ENCODE measurements at places on chromosomes 2 and 18.

GRCh38 chr18:68438983-68439382 lies 275.9 kb downstream of the TMX3 start:
- no peak for DNase-seq

- DNase-seq, result no peak
Observed at GRCh38 chr2:101432411-101433181, 42.3 kb downstream of the RFX8 start.

DNA sequence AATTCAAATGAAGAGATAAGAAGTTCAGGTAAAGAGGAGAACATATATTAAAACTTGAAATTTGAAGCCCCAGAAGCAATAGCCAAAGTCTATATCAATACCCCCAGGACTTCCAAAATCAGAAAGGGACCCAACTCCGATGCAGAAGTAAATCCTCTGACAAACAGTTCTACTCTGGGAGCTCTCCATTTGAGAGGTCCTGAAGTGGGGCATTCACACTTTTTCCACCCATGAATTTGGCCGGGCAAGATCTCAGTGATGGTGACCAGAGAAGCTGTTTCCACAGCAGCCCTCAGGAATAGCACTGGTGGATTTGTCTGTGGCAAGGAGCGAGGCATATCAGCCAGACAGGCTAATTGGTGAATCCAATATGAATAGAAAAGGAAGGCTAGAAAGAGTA lies 313.6 kb upstream of the MC4R start:
- no peak for DNase-seq

- DNase-seq, result no peak
Observed at GRCh38 chr18:79604913-79605880, 74.4 kb upstream of the CTDP1 start.

DNA sequence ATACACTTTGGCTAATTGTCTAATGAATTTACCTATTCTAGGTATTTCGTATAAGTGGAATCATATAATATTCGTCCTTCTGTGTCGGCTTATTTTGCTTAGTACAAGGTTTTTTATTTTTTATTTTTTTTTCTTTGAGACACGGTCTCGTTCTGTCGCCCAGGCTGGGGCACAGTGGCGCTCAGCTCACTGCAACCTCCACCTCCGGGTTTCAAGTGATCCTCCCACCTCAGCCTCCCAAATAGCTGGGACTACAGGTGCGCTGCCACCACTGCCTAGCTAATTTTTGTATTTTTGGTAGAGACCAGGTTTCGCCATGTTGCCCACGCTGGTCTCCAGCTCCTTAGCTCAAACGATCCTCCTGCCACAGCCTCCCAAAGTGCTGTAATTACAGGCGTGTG lies 38.2 kb downstream of the PCBP1 start:
- no peak for DNase-seq

DNA sequence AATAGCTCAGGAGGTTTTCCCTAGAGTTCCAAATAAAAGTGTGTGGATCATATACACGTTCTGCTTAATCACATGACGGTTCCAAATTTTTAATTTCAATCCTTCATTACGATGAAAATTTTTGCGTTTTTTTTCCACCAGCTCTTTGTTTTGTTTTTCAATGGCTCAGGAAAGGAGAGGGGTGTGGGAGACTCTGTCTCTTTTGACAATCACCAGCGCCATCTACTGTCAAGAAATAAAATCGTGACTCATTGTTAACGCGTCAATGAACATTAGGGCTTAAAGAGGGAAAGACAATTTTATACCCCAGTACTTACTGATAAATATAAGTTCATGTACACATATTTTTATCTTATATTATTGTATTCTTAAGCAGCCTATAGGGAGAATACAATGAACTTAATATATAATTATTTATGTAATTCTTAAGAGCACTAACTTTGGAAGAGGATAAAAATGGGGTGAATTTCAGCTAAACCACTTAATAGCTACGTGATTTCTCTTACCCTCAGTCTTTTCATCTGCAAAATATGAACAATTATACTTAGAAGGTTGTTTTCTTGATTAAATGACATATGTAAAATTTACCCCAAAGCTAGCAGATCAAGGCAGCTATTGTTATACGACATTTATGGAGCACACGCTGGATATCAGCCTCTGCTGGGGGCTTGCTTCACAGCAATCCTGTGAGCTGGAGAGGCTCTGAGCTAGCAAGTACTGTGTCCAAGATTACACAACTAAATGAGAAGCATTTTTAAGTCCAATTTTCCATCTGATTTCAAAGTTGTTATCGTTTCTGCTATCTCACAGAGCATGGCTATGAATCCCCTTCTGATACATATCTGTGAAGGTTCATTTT lies 47.4 kb upstream of the RMDN2 start:
- peak; percentile 71 for DNase-seq

DNA sequence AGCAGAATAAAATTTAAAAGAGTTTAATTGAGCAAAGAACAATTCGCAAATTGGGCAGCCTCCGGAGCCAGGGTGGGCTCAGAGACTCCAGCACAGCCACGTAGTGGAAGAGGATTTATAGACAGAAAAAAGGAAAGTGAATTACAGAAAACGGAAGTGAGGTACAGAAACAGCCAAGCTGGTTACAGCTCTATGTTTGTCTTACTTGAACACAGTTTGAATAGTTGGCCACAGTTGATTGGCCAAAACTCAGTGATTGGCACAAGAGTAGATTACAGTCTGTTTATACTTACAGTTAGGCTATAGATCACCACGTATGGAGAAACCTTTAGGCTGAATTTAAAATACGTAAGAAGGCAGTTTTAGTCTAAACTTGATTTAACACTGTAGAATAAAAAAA lies 78.8 kb upstream of the NEDD4L start:
- DNase-seq, result no peak

DNA sequence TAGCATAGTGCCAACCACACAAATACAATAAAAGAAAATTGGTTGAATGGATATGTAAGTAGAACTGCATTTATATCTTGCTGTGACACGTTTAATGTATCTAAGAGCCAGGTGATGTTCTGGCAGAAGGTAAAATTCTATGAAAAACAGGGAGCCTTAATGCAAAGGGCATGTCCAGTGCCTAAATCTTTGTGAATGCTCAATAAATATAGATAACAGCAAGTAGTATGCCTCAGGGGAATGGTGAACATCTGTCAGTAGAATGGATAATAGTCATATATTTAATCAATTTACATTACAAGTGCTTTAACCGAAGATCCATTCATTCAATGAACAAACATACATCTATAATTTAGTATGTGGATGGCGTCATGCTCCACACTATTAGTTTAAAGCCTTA lies 43.7 kb upstream of the NYAP2 start:
- DNase-seq, result peak; percentile 27

DNA sequence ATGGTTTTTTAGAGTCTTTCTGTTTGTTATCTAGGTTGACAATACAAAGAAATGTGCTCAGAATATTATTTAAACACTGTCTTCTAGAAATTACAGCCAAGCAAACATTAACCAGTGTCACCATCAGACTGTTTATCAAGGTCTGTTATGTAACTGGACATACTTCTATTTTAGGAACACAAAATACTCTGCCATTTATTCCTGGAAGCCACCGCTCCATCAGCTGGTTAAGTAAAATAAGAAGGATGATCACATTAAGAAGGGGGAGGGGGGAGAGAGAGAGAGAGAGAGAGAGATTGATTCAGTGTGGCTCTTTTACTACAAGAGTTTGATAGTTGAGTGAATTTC lies 47.9 kb downstream of the MBP start:
- DNase-seq, result no peak

DNA sequence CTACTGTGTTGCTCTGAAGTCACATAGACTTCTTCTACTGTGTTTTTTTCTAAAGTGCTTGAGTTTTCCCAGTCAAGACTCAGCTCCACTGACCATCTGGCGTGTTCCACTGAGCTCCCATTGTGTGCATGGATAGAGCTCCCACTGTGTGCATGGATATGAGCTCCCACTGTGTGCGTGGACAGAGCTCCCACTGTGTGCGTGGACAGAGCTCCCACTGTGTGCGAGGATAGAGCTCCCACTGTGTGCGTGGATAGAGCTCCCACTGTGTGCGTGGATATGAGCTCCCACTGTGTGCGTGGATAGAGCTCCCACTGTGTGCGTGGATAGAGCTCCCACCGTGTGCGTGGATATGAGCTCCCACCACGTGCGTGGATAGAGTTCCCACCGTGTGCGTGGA lies 148.3 kb upstream of the ALKAL2 start:
- DNase-seq, result no peak

DNA sequence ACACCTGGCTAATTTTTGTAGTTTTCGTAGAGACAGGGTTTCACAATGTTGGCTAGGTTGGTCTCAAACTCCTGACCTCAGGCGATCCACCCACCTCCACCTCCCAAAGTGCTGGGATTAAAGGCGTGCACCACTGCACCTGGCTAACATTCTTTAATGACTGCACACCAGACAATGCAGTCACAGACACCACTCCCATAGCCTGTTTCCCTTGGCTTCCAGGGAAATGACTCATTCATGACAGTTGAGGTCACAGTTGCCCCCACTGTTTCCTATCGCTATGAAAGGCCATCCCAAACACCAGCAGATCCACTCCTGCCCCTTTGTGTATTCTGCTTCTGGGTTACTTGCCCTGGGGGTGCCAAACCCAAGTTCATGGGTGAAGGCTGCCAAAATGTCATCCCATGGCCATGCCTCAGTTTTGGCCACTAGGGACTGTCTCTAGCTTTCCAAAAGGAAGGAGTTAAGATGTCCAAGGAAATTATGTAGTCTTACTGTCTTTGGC lies 8.7 kb downstream of the CHMP1B start:
- no peak for DNase-seq

DNA sequence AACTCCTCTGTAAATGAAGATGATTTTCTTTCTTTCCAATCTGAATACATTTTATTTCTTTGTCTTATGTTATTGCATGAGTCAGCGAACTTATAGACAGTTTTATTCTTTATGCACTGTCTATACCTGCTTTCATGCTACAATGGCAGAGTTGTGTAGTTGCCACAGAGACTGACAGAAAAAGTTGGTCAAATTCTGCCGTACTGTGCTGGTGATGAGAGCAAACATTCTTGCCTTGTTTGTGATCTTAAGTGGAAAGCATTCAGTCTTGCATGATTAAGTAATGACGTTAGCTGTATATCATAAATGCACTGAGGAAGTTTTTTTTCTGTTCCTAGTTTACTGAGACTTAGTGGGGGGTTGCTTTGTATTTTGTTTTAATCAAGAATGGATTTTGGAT lies 32.9 kb downstream of the ZC3H15 start:
- DNase-seq, result no peak

GRCh38 chr18:7023581-7023980 lies 94.0 kb downstream of the LAMA1 start:
- DNase-seq, result no peak

- DNase-seq, result no peak
Observed at GRCh38 chr2:150060341-150060740, 427.1 kb downstream of the RND3 start.

DNA sequence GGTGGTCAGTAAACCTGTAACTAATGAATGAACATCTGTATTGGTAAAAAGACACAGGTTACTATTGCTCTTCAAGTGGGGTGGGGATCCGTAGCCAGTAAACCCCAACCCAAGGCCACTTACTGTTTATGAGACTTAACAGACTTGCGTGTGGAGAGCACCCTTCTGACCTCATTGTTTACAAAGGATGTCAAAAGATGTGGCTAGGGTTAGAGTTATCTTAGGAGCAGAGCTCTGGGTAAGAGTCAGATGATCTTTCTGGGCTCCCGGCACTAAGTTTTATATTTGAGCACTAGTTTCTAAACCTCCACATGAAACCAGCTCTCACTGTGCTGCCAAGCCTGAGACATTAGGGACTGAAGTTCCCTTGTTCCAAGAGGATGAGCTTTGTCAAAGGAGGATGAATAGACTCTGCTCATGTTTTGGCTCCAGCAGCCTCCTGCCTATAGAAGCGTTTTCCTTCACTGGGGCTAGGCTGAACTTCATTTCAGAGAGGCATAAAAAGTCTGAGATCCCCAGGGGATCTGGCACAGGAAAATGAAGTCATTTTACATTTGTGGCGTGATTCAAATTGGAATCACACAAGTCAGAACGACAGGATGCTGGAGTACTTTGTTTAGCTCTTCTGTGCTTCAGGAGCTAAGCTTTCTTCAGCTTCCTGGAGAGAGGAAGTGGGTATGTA lies 403.1 kb upstream of the TRIB2 start:
- no peak for DNase-seq

DNA sequence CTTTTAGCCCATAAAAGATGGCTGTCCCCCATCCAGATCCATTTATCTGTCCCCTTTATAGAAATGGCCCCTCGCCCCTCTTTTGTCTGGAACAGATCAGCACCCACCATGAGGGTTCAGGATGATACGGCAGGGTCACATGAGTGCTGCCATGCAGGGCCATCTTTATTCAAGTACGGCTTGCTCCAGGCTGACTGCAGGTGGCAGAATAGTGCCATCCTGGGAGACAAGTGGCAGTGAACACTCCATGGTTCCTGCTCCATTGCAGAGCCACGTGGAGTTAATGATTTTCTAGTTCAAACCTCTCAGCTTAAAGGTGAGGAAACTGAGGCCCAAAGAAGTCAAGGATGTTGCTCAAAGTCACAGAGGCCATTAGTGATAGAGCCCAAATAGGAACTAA lies 180.6 kb downstream of the CLIP4 start:
- peak; percentile 28 for DNase-seq

GRCh38 chr2:237603718-237604362 lies 13.3 kb upstream of the RAB17 start:
- DNase-seq, result no peak

DNA sequence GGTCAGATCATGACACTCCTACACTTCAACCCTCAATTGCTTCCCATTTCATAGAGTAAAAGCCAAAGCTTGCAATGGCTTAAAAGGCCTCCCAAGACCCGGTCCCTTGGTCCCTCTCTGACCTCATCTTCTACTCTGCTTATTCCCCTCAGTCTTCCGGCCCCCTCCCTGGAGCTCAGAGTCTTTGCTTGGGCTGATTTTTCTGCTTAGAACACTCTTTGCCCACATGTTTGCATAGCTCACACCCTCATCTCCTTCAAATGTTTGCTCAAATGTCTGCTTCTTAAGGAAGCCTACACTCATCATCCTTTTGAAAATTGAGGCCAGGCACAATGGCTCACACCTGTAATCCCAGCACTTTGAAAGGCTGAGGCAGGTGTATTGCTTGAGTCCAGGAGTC lies 65.6 kb upstream of the CAPN13 start:
- DNase-seq, result no peak

DNA sequence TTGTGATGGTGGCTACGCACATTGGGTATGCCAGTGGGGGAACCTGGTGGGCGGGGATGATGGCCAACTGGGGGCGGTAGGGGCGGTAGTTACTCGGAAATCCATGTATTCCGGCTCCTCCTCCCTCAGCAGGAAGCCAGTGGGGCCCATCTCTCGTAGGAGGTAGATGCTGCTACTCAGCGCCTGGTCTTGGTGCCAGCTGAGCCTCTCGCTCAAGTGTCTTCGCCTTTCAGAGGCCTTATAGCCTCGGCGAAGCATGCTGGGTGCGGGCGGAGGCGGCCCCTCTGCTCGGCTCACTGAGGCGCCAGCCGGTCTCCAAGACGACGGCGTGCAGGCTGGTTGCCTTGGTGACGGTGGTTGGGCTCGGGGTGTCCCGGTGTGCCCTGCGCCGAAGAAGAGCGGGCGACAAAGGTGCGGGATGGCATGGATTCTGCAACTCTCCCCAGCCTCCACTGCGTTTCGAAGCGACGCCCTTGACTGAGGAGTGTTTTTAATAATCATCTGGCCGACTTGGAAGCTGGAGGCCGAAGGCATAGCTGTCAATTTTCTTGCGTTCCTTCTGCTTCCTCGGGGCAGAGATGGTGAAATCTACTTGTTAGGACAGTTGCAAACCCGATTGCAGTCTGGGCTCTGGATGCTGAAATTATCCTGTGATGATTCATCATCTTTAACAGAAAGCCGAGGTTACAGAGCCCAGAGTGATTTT lies at the start of gene ZSWIM2:
Gene ZSWIM2 (minus strand): TSS at position 298 of the 706 bp plus-strand sequence. CDS start 40 bp downstream, at position 258.
- DNase-seq, result peak; percentile 86

- DNase-seq, result no peak
Observed at GRCh38 chr2:36456227-36457175, 100.9 kb downstream of the CRIM1 start.
